ENCODE measurements at places on chromosomes 5 and 9. TPM values are rescaled to one million over a fixed set of nuclear protein-coding genes. Genes with fewer than 3 reads are reported as not detected.

Gene NTRK2
- polyA plus RNA-seq, result 20.0 TPM

Gene RPP25L
- 73.8 TPM for polyA plus RNA-seq

Gene FOXI1
- polyA plus RNA-seq, result 48.5 TPM

Gene FOXD4L5
- polyA plus RNA-seq, result not detected

Gene PTCH1
- polyA plus RNA-seq, result 2.6 TPM

DNA sequence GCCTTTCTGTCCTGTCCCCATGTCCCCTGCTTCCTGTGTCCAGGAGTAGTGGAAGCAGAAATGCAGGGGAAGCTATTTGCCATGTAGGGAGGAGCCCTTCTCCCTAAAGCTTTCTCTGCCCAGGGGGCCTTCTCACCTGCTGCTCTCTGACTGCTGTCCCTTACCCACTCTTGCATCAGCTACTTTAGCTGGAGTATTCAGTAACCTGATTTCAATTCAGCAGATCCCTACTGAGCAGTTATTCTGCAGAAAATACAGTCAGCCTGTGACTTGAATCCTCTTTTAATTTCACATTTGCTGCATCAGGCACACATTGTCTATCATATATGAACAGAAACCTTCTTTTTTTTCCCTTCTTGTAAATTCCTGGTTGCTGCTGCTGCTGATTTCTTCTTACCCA is 90.4 kb downstream of the MVB12B start:
- DNase-seq, result no peak

DNA sequence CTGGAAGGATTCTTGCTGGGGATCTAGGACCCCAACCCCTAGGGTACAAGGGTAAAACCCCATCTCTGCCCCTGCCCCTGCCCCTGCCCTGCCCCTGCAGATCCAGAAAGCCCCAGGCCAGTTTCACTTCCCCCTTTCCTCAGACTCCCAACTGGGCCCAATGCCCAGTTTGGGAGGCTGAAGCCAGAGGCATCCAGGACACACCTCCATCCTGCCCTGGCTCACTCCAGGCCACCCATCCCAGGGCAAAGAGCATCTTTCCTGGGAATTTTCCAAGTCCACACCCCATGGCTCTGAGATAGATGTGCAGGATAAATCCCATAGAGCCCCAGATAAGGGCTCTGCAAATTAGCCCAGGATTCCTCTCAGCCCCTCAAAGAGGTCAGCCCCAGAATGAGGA is 17.4 kb downstream of the CNTFR start:
- no peak for DNase-seq

DNA sequence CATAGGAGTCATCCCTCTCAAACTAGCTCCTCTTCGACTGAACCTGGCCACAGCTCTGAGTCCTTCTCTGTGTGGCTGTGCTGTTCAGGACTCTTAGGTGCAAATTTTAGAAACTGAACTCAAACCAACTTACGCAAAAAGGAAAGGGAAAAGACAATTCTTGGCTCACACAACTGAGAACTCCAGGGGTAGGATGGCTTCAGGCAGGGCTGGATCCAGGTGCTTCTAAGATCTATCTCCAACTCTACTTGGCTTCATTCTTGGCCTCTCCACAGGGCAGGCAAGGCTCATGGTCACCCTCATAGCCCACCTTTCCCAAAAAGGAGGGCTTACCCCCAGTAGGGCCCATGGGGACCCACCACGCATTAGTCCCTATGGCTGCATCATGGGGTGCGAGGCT is 8.1 kb downstream of the ASS1 start:
- no peak for DNase-seq

DNA sequence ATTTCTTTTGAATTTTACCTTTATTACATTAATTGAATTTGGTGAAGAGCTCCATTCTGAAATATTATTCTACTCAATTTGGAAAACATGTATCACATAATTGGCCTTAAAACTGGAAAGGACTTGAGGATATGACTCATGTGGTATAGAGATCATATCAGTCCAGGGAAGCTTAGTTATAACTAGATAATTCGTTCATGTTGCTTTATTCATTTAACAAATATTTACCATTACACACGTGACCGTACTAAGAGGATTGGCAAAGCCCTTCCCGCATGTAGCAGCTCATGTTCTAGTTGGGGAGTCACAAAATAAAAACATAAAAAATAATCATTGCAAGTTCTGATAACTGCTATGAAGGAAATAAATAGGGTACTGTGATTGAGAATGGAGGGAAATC is 1816.5 kb downstream of the MAT2B start:
- no peak for DNase-seq

GRCh38 chr9:93254806-93255493 is 71.0 kb downstream of the WNK2 start:
- no peak for DNase-seq

GRCh38 chr5:14071433-14071832 is 71.7 kb upstream of the TRIO start:
- DNase-seq, result no peak

Measured in kidney (tissue), 22 donors.